CD4-positive, alpha-beta T cell treated with Interleukin-6 at 100 ng/mL for 8 hours (primary cell): ENCODE measurements at places on chromosomes 6 and 20.

DNA sequence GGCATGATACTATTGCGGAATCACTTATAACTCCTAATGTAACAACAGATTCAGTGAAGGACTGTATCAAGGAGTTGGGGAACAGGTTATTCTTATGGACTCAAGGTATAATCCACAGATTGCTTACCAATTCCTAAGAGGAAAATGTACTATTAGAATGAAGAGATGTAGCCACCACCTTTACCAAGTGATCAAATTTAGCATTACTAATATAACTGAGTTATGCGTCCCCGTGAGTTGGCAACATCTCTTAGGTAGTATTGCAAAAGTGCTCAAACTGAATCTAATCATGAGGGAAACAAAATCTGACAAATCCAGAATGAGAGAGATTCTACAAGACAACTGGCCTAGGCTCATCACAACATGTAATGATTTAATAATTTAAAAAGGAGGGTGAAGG is 777 bp upstream of the SNRNP48 start:
- no peak for DNase-seq

DNA sequence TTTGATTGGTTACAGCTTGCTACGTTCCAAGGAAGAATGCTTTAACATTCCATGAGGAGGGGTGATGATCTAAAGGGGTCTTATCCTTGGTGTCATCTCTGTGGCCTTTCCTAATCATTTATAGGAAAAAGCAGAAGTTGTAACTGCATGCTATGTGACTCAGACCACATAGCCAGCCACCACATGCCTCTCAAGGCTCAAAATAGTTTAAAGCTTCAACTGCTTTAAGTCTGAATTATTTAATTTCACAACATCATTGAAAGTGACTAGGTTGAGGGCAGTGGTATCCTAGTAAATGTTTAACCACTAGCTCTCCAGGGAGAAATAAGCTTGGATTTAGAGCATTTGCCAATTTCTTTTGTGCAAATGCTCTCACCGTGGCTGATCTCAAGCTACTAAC is 29.7 kb downstream of the MC3R start:
- no peak for DNase-seq

DNA sequence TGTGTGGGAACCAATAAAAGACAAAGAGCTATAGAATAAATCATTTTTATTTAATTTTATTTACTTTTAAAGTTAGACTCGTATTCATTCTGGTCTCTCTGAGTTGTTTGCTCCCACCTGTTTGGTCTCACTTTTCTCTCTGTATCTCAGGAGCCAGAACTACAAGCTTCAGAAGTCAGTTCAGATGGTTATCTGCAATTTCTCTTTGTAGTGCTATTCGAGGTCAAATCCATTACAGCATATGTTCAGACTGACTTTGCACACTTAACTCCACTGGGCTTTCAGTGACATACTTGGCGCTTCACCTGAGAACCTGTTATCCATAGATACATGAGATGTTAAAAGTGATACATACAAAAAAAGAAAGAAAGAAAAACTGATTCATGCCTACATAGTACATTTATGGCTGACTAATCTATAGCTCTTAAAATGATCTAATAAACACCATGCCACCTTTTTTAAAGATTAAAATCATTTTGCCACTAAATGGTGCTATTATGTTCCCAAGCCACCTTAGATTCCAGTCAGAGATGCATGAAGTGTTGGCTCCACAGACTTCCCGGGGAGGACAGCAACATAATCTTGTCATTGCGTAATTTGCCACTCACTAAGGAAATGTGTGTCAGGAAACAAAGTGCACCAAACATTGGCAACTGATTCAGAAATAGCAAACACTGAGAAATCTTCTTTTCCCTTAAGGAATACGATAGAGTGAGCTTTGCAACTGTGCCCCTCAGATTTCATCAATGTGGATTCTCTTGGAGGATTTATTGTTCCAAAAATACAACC is 396.7 kb downstream of the HACE1 start:
- no peak for DNase-seq

DNA sequence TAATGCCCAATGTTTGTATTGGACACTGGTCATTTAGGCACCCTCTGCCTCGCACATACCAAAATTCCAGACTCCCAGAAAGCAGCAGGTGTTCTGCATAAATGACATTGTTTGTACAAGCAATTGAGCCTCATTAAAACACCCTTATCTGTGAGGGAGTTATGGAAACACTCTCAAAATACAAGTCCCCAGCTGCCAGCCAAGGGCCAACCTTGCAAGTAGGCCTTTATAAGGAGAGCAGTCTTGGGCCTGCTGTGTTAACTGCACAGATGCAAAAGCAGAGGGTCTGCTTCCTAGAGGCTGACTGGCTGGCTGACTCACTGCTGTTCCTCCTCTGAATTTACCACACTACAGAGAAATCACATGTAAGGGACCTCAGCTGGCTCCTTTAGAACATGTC is 150.4 kb upstream of the HMGN3 start:
- no peak for DNase-seq

- peak; percentile 54 for DNase-seq
Observed at GRCh38 chr6:25882051-25882496, 8.0 kb upstream of the SLC17A3 start.

- DNase-seq = no peak
Observed at GRCh38 chr6:46821458-46821881, 28.3 kb downstream of the MEP1A start.

DNA sequence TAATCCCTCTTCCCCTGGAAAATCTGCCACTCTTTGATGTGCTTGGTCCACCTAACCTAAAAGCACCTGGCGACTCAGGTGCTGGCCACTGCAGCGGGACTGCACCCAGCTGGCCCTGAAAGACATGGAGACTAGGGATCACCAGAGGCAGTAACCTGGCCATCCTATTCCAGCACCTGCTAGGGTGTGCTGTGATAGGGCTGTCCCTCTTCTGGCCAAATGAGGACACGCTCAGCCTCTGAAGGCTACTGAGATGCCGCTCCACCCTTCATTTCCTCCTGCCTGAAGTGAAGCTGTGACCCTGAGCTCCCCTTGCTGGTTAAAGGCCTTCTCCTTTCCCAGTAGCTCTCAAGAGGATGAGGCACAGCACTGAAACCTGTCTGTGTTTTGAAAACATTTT is 24.4 kb downstream of the FOXC1 start:
- DNase-seq = no peak

GRCh38 chr20:44118185-44119033 is 68.6 kb downstream of the JPH2 start:
- no peak for DNase-seq

- DNase-seq = peak; percentile 48
Observed at GRCh38 chr6:116531675-116532570, 13.6 kb downstream of the TRAPPC3L start.

DNA sequence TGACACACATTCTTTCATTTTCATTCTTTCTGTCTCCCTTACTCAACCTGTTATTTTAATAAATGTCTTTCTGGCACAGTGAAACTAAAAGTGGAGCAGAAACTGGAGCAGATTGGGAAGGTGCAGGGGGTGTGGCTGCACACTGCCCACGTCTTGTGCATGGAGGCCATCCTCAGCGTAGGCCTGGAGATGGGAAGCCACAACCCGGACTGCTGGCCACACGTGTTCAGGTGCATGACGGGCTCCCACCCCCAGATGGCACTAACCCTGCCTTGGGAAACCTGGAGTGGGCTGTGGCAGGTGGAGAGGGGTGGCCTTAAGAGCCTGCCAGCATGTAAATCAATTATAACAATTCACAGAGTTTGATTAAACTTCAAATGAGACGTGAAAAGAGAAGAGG is 71.4 kb upstream of the PBOV1 start:
- no peak for DNase-seq

GRCh38 chr20:40019510-40019909 is 669.5 kb downstream of the MAFB start:
- DNase-seq = no peak

DNA sequence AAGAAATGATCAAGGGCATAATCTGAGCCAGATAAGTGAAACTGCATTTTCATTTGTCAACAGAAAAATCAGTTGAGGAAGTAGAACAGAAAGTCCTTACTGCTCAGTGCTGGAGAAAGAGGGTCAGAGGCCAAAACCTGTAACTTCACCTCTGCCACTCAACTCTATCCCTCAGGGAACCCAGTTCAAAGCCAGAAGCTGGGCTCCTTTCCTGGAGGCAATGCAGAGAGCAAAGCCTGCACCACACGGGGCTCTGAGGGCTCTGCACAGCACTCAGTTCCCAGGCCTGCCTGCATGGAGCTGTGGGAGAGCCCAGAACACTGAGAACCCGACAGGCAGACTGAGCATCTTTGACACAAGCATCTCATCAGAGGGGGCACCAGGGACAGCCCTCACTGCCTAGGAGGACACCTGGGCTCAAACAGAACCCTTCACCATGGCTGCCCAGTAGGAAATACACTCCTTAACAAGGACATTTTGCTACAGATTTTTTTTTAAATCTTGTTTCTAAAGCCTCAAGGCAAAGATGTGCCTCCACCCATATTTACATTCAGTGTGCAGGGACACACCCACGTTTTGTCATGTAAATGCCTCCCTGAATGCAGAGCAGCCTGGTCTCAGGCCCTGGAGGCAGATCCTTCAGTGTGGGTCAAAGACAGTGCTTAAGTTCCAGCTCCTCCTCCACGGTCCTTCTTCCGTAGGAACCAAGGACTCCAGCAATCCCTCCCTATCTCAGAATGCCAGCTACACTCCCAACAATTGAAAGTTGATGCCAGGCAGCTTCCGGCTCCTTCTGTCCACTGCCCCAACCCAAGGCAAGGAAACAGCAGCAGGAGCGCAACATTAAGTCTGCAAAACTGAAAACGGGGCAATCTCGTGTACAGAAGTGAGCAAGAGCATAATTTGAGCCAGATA is 6.6 kb downstream of the RNASET2 start:
- peak; percentile 14 for DNase-seq

GRCh38 chr6:111580401-111580800 is 25.3 kb downstream of the TRAF3IP2 start:
- DNase-seq = no peak

GRCh38 chr6:107344981-107345380 is 114.4 kb downstream of the PDSS2 start:
- no peak for DNase-seq

GRCh38 chr20:8427419-8428040 is 295.5 kb downstream of the PLCB1 start:
- no peak for DNase-seq

DNA sequence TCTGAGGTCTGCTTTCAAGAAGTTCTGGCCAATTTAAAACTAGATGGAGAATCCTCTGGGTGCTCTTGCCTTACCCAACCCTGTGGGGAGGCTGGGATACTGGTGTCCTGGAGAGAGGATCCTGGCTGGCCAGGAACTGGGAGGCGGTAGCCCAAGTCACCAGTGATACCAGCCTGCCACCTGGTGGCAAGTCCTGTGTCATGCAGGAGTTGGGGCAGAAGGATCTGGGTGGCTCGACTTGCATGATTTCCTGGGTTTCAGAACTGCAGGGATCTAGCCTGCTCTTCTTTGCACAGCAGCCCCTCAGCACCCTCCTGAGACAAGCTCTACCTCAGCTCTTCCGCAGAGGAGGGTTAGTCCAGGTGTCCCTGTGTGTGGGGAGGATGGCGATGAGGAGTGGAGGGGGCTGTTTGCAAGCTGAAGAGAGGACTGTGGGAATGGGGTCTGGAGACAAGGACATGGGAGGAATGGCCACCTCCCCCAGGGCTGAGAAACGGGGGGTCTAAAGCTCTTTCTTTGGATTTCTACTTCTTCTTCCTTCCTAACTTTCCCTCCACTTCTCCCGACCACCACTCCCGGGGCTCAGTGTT is 4.2 kb downstream of the KCNK17 start:
- DNase-seq = peak; percentile 17

DNA sequence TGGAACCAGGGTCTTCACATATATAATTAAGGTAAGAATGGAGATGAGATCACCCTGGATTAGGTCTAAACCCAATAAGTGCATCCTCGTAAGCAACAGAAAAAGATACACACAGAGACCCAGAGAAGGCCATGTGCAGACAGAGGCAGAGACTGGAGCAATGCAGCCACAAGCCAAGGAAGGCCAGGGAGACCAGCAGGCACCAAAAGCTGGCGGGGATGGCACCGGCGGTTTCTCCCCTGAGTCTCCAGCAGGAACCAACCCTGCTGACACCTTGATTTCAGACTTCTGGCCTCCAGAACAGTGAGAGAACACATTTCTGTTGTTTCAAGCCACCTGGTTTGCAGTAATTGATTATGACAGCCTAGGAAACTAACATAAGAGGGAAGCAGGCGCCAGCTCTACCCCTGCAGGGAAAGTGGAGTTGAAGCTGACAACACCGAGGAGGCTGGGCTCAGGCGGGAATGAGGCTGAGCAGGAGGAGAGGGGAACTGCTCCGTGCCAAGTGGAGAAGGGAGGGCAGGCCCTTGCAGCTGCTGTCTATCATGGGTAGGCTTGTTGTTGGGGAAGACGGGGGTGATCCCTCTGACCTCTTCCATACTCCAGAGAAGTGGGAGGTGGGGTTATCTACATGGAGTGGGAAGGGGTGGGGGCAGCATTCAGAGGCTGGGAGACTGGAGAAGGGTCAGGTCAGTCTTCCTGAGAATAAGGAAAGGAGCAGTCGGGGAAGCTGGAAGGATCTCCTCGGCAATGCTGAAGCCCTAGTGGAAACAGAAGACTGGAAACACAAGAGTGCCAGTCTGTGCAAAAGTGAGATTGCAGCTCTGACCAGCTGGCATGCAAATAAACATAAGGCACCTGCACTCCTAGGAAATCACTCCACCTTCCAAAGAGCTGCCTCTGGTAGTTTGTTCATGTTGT is 72.7 kb downstream of the NFATC2 start:
- DNase-seq = no peak

DNA sequence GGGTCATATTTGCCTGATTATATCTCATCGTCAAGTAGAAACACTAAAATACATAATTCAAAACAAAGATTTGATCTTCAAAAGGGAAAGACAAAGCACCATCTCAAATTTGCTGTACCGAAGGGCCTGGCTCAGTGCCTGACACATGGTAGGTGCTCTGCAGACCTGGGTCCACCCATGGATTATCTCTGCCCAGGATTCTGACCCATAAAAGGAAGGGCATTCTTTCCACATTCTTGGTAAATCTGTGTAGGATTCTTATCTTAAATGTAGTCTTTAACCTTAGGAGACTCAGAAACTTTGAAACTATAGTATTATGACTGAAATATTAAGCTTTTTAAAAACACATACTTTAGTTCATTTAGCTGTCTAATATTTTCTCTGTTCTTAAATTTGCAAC is 274.1 kb upstream of the FLRT3 start:
- no peak for DNase-seq

DNA sequence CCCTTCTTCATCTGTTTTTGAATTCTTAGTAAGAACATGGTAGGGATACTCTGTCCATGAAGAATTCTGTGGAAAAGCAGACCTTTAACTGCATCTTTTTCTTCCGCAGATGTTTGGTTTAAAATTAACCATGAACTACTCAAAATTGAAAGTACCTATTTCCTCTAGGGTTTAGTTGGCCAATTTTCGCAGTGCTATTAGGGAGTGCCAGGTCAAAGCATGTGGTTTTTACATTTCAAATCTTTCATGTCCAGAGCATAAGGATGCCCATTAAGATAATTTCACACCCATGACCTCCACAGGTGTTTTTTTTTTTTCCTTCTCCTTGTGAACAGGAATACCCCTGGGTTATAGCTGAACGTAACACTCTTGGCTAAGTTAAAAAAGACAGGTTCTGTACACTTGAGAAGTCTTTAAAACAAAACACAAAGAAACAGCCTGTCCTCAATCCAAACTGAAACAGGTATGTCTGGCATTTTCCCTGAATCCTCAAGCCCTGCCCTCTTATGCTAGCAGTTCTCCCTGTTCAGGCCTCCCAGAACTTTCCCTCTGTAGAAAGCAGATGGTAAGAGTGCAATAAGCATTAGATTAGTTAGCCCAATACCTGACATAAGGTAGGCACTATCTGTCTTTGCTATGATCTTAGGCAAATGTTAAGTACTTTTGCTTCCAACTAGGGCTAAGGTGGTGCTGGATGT is 67.1 kb downstream of the ELOVL5 start:
- DNase-seq = no peak
